Sigmoid colon (tissue), 7 donors: ENCODE measurements at places on chromosomes 11 and 22. TPM values are rescaled to one million over a fixed set of nuclear protein-coding genes. Genes with fewer than 3 reads are reported as not detected.
A peak's percentile ranks its signal among the peaks of the same experiment; 100 is the strongest.

- no peak for DNase-seq
- H3K4me1 ChIP-seq, result no peaks in the 10 kb centered on the region
- H3K36me3 ChIP-seq, result no peaks in the 10 kb centered on the region
- H3K27me3 ChIP-seq, result no peaks in the 10 kb centered on the region
- H3K4me3 ChIP-seq, result no peak overlapping the region
These were observed 452.3 kb downstream of the RAB38 start for GRCh38 chr11:87722756-87723565.

- no peak overlapping the region for H3K4me3 ChIP-seq
- H3K36me3 ChIP-seq, result no peaks in the 10 kb centered on the region
- no peak overlapping the region for H3K27ac ChIP-seq
- H3K4me1 ChIP-seq, result peaks cover 10% of the 10 kb centered on the region
- no peaks in the 10 kb centered on the region for H3K27me3 ChIP-seq
These were observed 451.9 kb downstream of the ETS1 start for GRCh38 chr11:128135451-128135850.

DEFB131B gene
- not detected for polyA plus RNA-seq

B4GALNT4 gene
- not detected for polyA plus RNA-seq

GRCh38 chr22:29380032-29380781, 8.2 kb downstream of the AP1B1 start:
- no peaks in the 10 kb centered on the region for H3K4me1 ChIP-seq
- H3K36me3 ChIP-seq, result peaks cover 11% of the 10 kb centered on the region
- H3K27me3 ChIP-seq, result no peaks in the 10 kb centered on the region
- H3K27ac ChIP-seq, result no peak overlapping the region
- no peak overlapping the region for H3K4me3 ChIP-seq

GRCh38 chr22:31398231-31398630, 1.2 kb upstream of the DRG1 start:
- no peaks in the 10 kb centered on the region for H3K4me1 ChIP-seq
- no peak for DNase-seq
- H3K27ac ChIP-seq, result no peak overlapping the region

- H3K4me1 ChIP-seq, result peaks cover 12% of the 10 kb centered on the region
- H3K4me3 ChIP-seq, result no peak overlapping the region
- no peaks in the 10 kb centered on the region for H3K36me3 ChIP-seq
- H3K27ac ChIP-seq, result no peak overlapping the region
These were observed 15.0 kb downstream of the PTPRJ start for GRCh38 chr11:47995360-47995769.

DNA sequence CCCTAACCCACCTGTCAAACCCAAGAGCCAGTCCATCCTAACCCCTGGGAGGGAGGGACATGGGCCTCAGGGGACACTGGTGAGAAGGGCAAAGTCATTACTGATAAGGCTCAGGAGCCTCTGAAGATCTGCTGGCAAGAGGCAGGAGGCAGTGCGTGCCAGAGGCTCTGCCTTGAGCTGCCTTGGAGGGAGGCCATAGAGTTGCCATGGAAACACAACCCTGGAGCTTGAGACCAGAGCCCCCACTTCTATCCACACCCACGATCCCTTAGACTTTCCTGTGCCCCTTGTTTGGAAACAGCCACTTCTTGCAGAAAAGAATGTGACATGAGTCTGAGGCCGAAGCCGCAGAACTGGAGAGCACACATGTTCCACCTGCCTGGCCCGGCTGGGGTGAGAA, 89.7 kb upstream of the CSNK2A3 start:
- no peaks in the 10 kb centered on the region for H3K27me3 ChIP-seq
- peaks cover 13% of the 10 kb centered on the region for H3K4me1 ChIP-seq

THY1 gene
- polyA plus RNA-seq, result 61.1 TPM

- peaks cover 60% of the 10 kb centered on the region for H3K36me3 ChIP-seq
- no peak overlapping the region for H3K27ac ChIP-seq
These were observed 27.4 kb upstream of the YPEL1 start for GRCh38 chr22:21762712-21763581.

DNA sequence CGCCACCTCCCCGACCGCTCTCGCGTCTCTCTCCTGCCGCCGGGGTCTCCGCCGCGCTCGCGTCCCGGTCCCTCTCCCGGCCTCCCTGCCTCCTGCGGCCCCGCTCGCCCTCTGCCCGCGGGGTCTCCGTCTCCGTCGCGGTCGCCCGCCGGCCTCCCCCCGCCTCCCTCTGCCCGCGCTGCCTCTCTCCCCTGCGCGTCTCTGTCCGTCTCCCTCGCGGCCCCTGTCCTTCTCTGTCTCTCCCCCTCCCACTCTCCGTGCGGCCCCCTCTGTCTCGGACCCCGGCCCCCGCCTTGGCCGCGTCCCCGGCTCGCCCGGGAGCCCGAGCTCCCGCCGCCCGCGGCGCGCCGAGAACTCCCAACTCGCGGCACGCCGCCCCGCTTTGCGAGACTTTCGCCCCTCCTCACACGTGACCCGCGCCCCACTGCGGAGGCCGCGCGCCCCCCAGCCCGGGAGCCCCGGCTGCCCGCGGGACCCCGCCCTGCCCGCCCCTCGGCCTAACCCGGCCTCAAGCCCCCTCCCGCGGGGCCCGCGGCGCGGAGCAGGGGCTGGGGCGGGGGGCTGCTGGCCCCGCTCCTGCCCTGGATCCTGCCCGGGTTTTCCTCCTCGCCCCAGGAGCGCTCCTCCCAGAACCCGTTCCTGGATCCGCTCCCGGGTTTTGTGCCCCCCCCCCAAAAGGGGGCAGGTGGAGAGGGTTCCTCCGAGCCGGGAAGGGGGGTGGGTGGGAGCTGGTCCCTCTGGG, 702 bp upstream of the KCNJ4 start:
- H3K4me1 ChIP-seq, result peaks cover 25% of the 10 kb centered on the region
- H3K36me3 ChIP-seq, result no peaks in the 10 kb centered on the region
- peaks cover 31% of the 10 kb centered on the region for H3K27me3 ChIP-seq
- peak overlapping the region; percentile 33 for H3K4me3 ChIP-seq
- no peak overlapping the region for H3K27ac ChIP-seq
- DNase-seq, result no peak

GRCh38 chr11:2574553-2575535, 125.0 kb downstream of the KCNQ1OT1 start:
- no peak overlapping the region for H3K27ac ChIP-seq
- no peaks in the 10 kb centered on the region for H3K36me3 ChIP-seq
- H3K4me3 ChIP-seq, result no peak overlapping the region

DNA sequence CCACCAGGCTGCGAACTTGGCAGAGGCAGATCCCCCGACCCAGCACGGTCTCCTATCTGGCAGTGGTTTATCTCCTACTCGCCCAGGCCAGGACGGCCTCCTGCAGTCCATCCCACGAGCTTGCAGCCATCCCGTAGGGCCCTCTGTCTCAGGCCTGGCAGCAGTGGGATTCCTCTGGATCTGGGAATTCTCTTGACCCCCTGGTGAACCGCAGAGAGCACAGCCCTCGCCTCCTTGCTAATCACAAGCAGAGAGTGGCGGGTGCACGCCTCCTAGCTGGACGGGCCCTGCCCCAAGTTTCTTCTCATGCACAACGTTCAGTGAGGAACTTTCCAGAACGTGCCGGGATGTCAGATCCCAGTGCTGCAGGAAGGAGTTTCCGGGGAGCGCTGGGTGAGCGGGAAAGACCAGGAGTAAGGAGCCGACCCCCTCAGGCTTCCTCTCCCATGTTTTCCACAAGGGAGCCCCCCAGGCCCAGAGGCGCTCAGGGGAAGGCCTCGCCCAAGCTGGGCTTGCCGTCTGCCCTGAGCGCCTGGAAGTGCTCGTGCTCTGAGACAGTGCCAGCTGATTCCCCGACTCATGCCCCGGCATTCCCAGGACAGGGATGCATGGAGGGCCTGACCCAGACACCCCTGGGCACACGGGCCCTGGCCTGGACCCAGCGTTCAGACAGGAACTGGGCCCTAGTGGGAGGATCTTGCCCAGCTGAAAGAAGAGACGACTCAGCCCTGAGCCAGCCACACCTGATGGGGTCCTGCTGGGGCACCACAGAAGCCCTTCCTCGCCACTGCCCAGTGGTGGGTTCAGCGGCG, 24.6 kb downstream of the IGF2 start:
- H3K27me3 ChIP-seq, result no peaks in the 10 kb centered on the region
- H3K36me3 ChIP-seq, result no peaks in the 10 kb centered on the region
- no peaks in the 10 kb centered on the region for H3K4me1 ChIP-seq
- no peak for DNase-seq
- H3K27ac ChIP-seq, result no peak overlapping the region

DNA sequence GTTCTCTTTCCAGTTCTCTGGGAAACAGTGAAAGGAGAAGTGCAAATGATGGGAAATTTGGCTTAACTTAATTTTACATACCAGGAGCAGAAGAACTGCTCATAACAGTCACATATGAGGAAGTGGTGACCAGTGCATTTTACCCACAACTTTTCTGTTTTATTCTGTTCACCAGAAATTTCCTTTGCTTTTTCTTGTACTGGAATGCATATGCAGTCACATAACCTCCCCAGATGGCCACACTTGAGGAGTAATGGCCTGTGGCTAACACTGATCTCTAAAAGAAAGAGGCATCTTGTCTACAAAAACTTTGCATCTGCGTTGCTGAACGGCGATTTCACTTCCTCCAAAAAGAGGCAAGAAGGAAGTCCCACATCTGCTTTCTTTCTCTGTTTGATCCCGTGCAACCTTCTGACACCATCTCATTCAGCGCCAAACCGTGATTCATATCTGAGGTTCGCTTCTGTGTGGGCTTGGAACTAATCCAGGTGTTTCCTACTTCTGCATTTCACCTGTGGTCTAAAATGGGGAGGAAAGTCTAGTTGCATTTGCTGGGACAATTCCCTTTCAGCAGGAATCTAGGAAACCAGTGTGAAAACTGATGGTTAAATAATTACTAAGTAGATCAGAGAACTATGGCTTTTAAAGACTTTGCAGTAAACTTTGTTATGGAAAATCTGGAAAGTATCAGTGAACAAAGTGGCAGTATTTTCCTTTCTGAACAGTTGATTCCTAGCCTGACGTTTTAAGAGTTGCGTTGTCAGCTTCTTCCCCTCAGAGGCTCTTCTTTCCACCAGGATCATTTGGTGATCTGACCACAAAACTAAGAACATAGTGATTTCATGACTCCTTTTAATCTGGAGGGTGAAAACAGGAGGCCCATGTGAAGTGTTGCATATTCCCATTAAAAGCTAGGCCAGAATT, 4.2 kb upstream of the MPEG1 start:
- peaks cover 8% of the 10 kb centered on the region for H3K4me1 ChIP-seq
- peak; percentile 79 for DNase-seq
- H3K27me3 ChIP-seq, result no peaks in the 10 kb centered on the region
- peak overlapping the region; percentile 49 for H3K27ac ChIP-seq

DNA sequence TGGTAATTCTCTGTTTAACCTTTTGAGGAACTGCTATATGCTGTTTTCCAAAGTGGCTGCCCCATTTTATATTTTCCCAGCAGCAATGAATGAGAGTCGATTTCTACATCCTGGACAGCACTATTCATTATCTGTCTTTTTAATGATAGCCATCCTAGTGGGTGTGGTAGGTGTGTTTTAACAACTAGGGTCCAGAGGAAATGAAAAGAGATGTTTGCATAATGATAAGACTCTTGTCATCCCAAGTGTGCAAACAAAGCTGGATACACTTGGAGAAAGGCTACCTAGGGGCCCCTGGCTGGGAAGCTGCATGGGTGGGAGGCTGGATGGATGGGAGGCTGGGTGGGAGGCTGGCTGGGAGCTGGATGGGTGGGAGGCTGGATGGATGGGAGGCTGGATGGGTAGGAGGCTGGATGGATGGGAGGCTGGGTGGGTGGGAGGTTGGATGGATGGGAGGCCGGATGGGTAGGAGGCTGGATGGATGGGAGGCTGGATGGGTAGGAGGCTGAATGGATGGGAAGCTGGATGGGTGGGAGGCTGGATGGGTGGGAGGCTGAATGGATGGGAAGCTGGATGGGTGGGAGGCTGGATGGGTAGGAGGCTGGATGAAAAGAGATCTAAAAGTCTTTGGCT, 158.0 kb downstream of the DSCAML1 start:
- H3K27ac ChIP-seq, result no peak overlapping the region
- H3K27me3 ChIP-seq, result no peaks in the 10 kb centered on the region
- H3K4me1 ChIP-seq, result no peaks in the 10 kb centered on the region
- no peak overlapping the region for H3K4me3 ChIP-seq

GRCh38 chr11:62806611-62807121, 1.4 kb upstream of the NXF1 start:
- no peak overlapping the region for H3K4me3 ChIP-seq
- H3K36me3 ChIP-seq, result peaks cover 13% of the 10 kb centered on the region

GRCh38 chr11:73173755-73174494, 31.8 kb upstream of the FCHSD2 start:
- peaks cover 15% of the 10 kb centered on the region for H3K4me1 ChIP-seq
- no peaks in the 10 kb centered on the region for H3K36me3 ChIP-seq
- H3K27ac ChIP-seq, result no peak overlapping the region
- DNase-seq, result peak; percentile 64

GRCh38 chr11:31860391-31860790, 49.3 kb upstream of the PAX6 start:
- DNase-seq, result no peak
- H3K4me1 ChIP-seq, result no peaks in the 10 kb centered on the region
- H3K36me3 ChIP-seq, result no peaks in the 10 kb centered on the region
- no peak overlapping the region for H3K27ac ChIP-seq

ARFIP2 gene
- 55.8 TPM for polyA plus RNA-seq

- no peak overlapping the region for H3K4me3 ChIP-seq
- peaks cover 10% of the 10 kb centered on the region for H3K4me1 ChIP-seq
- H3K27me3 ChIP-seq, result no peaks in the 10 kb centered on the region
- peak; percentile 89 for DNase-seq
These were observed 19.3 kb downstream of the TSSC4 start for GRCh38 chr11:2419638-2420501.

GRCh38 chr11:134613646-134614045, 201.6 kb upstream of the B3GAT1 start:
- H3K27me3 ChIP-seq, result no peaks in the 10 kb centered on the region
- no peak overlapping the region for H3K27ac ChIP-seq
- no peak for DNase-seq
- H3K36me3 ChIP-seq, result no peaks in the 10 kb centered on the region
- no peaks in the 10 kb centered on the region for H3K4me1 ChIP-seq

DNA sequence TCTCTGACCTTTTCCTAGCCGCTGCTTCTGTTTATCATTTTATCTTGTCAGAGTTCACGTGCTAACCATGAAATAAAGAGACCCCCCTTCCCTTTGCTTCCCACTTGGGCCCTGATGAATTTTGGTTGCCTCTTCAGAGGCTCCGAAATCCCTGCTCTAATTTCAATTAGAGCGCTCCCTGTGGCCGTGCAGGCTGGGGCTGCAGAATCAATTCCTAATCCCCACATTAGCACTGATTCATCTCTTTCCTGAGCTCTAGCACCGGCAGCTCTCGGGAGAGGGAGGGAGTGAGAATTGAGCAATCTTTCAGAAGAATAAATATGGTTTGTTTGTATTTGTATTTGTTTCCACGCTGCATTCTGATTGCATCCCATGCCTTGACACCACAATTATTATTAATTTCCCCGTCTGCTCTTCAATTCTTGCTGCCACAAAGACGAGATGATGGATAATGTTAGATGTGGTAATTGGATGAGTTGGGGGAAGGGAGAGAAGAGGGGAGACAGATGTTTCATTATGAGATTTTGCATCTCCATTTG, 76.9 kb downstream of the NTM start:
- H3K36me3 ChIP-seq, result no peaks in the 10 kb centered on the region
- no peak overlapping the region for H3K4me3 ChIP-seq
- H3K4me1 ChIP-seq, result no peaks in the 10 kb centered on the region
